ENCODE measurements at places on chromosomes 2 and 18.

- DNase-seq = no peak
Measured at GRCh38 chr2:201959198-201959597, 74.5 kb upstream of the FZD7 start.

DNA sequence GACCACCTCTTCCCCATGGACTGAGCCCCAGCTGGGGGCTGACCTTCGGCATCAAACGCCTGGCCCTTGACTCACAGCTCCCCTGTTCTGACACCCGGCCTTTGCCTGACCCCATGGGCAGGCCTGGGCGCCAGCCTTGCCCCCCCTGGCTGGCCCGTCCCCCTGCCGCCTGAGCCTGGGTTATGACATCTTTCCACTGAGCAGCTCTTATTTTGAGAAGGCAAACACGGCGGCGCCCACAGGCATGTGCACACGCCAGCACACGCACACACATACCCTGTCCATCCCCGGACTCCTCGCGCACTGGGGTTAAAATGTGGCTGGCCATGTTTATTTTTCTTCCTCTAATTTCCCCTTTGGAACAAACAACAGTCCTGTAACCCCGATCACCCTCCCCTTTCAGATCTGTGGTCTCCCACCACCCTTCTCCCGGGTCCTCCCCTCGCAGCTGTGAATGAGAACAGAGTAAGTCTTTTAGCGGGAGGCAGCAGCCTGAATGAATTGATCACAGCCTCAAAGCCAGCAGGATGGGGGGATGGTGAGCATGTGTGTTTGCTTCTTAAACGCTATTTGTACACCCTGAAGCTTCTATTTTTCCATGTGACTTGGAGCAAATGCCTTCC lies 11.8 kb upstream of the ATOH8 start:
- DNase-seq = no peak

DNA sequence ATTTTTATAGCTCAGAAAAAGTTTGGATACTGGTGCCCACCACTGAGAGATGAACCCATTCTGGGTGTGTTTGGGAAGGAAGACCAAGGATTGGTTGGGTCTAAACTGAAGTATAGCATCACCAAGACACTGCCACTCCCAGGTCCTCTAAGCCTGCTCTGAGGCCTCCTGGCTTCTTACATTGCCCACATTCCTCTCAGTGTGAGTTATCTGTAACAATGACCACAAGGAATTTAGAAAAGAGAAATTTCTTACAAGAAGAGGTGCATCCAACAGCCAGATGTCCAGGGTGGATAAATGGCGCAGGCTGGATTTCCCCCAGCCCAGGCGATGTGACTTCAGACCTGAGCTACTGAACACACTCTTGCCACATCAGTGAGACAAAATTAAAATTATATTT lies 1.6 kb upstream of the GPR45 start:
- DNase-seq = peak; percentile 6

GRCh38 chr2:206707164-206707701 lies 11.0 kb downstream of the DYTN start:
- no peak for DNase-seq

DNA sequence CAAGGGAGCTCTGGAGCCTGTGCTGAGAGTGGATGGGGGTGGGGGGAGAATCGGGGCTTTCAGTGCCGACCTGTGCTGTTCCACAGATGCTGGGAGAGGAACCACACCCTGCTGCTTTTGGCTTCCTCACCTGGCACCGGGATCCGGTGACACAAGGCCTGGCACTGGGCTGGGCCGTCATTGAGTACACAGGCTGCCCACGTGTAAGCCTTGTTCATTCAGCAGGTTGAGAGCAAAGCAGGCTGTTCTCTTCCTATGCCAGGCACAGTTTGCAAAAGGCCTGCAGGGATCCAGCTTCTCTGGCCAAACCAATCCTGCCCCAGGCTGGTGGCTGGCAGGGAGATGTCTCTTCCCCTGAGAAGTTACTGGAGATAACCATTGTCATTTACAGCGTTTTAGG lies 17.1 kb downstream of the TRIB2 start:
- DNase-seq = no peak

DNA sequence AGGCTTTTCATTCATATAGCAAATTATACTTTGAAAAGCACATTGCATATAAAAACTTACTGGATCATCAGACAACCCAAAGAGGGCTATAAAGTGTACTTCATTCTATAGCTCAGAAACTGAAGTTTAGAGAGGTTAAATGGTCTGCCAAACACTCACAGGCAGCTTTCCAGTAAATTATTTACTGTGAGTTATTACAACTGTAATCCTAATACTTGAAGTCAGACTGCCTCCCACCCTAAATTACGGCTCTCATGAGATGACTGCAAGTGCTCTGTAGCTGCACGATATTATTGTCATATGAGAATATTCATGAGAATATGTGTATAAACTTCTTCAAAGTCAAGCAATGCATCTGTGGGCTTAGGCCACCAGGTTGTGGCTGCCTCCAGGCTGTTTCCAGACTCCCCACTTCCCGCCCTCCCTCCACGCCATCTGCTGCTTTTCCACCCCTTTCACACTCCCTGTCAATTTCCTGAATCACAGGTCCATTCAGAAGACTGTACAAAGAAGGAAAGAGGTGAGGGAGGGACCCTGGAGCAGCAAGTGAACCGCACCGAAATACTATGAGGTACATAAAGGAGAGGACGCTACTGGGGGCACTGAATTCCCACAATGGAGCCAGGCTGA lies 111.1 kb upstream of the SPOPL start:
- DNase-seq = no peak

GRCh38 chr2:223668302-223668998 lies 66.3 kb upstream of the SCG2 start:
- no peak for DNase-seq

DNA sequence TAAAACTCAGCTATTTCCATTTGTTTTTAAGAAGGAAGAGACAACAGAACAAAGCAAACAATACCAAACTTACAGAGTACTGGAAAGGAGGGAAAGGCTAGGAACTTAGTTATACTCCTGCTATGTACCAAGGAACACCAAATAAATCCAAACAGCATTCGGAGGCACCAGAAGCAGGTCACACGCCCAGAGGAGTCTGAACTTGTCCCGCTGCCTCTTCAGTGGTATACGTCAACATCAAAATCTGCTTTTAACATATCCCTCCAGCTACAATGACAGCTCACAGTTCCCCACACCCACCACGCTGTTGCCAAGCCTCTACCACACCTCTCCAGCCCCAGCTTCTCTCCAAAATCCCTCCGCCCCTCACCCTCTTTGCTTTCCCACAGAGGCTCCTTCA lies 17.3 kb downstream of the C2orf76 start:
- DNase-seq = no peak

DNA sequence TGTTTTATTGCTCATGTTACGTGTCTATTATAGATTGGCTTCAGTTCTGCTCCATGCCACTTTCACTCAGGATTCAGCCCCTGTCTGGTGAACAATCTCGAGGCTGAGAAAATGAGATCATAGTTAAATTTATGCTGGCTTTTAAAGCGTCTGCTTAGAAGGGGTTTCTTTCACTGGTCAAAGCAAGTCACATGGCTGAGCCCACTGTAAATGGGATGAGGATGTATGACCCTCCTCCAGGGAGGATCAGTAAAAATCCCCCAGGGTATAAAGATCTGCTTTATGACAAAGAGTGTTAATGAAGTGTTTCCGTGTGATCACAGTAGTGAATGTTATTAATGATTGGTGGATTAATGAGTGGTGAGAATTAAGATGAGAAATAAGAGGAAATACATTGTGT lies 6.2 kb upstream of the PLCL1 start:
- no peak for DNase-seq

DNA sequence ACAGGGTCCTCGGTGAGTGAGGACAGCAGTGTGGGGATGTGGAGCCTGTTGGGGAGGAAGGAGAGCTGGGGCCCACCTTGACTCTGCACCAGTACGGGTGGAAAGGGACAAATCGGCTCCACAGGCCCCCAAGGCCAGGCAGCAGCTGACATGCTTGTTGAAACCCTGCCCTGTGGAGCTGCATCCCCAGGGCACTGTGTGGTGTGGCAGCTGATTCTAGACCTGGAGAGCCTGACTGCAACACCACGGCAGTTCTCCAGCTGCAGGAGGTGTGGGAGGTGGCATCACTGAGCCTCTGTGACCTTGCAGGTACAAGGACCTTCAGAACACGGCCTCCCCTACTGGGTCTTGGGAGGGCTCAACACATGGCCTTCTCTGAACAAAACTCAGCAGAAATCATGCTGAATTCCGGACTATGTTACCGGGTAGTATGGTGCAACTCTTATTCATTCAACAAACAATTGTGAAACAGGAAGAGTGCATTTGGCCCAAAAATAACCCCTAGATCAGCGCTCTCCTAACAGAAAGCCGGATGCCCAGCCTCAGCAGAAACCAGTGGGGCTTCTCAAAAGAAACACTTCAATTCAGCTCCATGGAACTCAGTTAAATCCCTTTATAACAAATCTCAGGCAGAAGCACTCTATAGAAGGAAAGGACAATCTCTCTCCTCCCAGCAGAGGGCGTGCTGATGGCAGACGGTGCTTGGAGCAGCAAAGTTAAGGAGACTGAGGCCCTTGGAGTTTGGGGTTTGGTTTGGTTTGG lies 104.4 kb upstream of the SALL3 start:
- DNase-seq = no peak

GRCh38 chr2:119548516-119549120 lies 4.4 kb downstream of the CFAP221 start:
- no peak for DNase-seq
